ENCODE measurements at places on chromosomes 5 and 9. TPM values are rescaled to one million over a fixed set of nuclear protein-coding genes. Genes with fewer than 3 reads are reported as not detected.

MYMK gene
- not detected for polyA plus RNA-seq

FAT2 gene
- polyA plus RNA-seq = not detected

FOXD1 gene
- 0.05 TPM for polyA plus RNA-seq

FOXD4 gene
- polyA plus RNA-seq = 0.15 TPM

FRMD3 gene
- 1.9 TPM for polyA plus RNA-seq

PITX1 gene
- polyA plus RNA-seq = 11.7 TPM

RNF224 gene
- not detected for polyA plus RNA-seq
